ENCODE measurements at places on chromosomes 16 and 17. TPM values are rescaled to one million over a fixed set of nuclear protein-coding genes. Genes with fewer than 3 reads are reported as not detected.
A peak's percentile ranks its signal among the peaks of the same experiment; 100 is the strongest.

Gene CA10
- not detected for total RNA-seq

Gene DNAAF1
- 1.7 TPM for total RNA-seq

Gene BRIP1
- total RNA-seq, result 2.0 TPM

Gene UTS2R
- total RNA-seq, result not detected

Gene DPEP2
- 7.0 TPM for total RNA-seq

Gene ERN2
- total RNA-seq, result 87.6 TPM

Gene KRT25
- not detected for total RNA-seq

GRCh38 chr16:14249291-14250032, 178.3 kb downstream of the MRTFB start:
- DNase-seq, result peak; percentile 50

DNA sequence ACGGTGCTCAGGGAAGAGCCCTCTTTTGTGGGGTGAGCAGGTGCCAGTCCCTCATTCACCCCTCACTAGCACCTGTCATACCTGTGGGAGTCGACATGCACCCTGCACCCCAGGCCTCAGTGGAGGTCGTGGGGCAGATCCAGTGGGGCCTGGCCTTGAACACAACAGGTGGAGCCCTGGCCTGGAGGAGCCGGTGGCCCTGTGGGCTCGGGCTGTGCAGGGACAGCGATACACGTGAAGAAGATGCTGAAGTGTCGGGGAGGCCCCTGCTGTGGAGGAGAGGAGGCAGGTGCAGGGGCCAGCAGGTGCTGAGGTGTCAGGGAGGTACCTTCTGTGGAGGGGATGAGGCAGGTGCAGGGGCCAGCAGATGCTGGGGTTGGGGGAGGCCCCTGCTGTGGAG, 31.8 kb downstream of the ZNF750 start:
- no peak for DNase-seq

DNA sequence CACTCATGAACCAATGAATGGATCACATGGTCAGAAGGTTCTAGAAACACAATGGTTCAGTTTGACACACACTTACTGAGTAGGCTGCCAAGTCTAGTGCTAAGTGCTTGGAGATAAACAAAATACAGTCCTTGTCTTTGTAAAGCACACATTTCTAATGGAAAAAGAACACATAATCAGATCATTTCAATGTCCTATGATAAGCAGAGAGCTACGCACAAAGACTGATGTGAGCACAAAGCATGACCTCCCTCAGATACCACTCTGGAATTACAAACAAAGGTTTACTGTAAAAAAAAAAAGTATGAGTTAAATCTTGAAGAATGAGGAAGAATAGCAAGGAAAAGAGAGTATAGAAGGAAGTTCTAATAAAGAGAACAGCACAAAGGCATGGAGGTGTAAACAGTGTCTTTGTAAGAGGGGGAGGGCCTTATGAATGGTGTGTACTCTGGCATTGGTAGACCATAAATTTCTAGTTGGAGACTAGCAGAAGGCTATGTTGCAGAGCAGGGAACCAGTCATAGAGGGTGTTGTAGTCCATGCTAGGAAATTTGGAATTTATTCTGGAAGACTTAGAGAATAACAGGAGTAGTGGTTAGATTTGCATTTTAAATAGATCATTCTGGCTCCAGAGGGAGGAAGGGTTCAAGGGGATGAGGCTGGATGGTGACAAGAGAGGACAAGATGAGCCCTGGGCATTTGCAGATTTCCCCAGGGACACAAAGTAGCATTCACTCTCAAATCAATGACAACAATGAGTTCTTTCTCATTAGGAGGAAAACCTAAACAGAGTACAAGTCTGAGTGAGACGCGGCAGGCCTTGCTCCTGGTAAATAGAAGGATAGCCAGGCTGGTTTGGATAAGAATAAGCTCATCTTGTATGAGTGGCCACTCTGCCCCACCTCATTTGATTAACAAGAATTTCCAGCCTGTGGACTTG, 468.0 kb downstream of the TOX3 start:
- no peak for DNase-seq

GRCh38 chr17:613725-614124, 100.9 kb downstream of the VPS53 start:
- no peak for DNase-seq

DNA sequence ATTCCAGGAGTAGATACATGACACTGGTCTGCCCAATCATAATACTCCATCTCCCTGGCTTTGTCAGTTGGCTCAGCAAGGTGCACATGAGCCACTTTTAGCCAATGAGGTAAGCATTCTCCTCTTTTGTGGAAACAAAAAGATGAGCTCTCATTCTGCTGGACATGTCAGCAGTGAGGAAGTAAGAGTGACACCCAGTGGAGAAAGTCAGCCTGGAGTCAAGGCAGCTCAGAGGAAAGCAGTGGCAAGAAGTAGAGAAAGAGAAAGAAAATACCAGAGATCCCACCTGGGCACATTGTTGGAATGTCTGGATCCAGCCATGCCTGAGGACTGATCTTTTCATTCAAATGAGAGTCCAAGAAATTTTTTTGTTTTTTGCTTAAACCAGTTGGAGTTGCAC, 496.9 kb upstream of the C16orf82 start:
- DNase-seq, result no peak

DNA sequence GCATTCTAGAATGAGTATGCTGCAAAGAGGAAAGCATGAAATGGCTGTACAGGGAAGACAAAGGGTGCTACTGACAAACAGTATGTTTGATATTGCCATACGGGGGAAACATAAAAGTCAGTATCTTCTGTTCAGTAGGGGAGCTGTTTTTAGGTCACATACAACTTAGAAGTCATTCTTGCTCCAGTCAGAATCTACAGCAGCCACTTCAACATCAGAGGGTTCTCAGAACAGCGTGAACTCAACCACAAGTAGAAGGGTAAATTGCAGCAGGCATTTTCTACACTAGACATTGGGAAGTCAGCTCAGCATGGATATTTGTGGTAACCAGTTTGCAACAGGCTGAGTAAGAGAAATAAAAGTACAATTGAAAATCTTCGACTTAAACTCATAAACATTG, 1241.8 kb upstream of the GOT2 start:
- DNase-seq, result no peak

- no peak for DNase-seq
These were observed 34.1 kb upstream of the ABCA6 start for GRCh38 chr17:69175625-69176456.

DNA sequence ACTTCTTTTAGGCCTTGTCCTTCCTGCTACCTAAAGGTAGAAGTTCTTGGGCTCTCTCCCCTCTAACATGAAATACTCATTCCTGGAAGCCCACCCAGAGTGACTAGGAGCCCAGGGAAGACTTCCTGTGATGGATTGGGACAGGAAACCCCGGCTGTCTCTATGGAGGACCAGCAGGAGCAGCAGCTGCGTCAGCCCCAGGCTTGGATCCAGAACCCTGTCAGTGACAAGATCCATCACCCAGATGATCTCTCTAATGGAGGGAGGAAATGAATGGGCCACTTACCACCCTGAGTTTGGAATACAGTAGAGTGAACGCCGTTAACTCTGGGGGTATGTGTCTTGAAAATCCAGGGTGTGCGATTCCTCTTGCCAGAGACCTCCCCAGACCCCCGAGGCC, 195.7 kb upstream of the WSCD1 start:
- no peak for DNase-seq

GRCh38 chr16:66493490-66494401, 56.2 kb downstream of the TK2 start:
- DNase-seq, result peak; percentile 28

DNA sequence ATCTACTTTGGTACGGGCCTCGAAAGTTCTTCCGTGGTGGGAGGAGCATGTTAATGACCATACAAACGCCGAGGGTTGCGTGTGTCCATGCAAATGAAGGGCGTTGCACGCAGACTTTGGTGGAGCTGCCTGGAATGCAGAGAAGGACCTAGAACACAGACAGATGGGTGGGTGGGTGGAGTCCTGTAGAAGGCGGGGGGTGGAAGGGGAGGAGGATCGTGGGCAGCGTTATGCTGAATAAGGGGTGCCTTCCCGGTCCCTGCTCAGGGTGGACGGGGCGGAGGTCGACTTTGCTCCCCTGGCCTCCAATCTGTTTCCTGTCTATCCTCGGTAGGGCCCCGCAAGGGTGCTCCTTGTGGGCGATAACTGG, 795 bp upstream of the PAQR4 start:
- DNase-seq, result no peak

- no peak for DNase-seq
These were observed 232.1 kb downstream of the FTO start for GRCh38 chr16:53936052-53936451.

- DNase-seq, result peak; percentile 81
These were observed 1.4 kb upstream of the VAMP2 start for GRCh38 chr17:8163978-8164814.

- DNase-seq, result no peak
These were observed 6.4 kb downstream of the PRKCB start for GRCh38 chr16:23842137-23842600.

GRCh38 chr17:66647391-66647983, 187.4 kb upstream of the CACNG5 start:
- no peak for DNase-seq

GRCh38 chr16:4501071-4501478, 24.9 kb downstream of the HMOX2 start:
- no peak for DNase-seq

- no peak for DNase-seq
These were observed 104.9 kb downstream of the CEP112 start for GRCh38 chr17:66087073-66087472.
